Naive thymus-derived CD8-positive, alpha-beta T cell (primary cell): ENCODE measurements at places on chromosomes 16 and 17.
A peak's percentile ranks its signal among the peaks of the same experiment; 100 is the strongest.

DNA sequence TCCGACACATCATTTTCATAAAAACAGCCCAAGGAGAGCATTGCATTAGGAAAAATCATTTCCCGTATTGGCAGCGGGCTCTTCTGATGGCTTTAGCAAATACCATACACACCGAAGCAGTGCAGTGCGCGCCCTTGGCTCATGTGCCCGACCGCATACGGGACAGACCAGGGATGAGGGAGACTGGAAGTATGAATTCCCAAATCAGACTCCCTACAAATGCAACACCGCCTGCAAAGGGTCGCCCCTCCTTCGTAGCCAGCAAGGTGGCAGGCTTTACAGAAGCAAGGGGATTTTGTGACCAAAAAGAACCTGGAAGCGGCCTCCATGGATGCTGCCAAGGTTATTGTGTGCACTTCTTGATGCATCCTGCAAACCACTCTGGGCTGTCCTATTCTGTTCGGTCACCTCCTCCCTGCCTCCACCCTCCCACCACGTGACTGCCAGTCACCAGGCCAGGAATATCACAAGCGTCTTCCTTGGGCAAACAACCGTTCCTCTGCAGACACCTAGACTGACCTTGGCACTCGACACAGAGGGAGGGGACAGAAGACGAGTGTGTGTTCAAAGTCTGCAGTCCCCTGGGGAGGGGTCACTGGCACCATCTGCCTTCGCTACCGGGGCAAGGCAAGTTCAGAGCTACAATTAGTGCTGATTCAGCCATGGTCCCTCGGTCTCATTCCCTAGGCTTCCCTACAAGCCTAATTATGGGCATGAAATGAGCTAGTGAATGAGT, 460.4 kb downstream of the SLC39A11 start:
- H3K4me1 ChIP-seq: peaks cover 14% of the 10 kb centered on the region
- peaks cover 2% of the 10 kb centered on the region for H3K27me3 ChIP-seq
- no peak overlapping the region for H3K27ac ChIP-seq
- no peaks in the 10 kb centered on the region for H3K36me3 ChIP-seq
- no peak for DNase-seq

DNA sequence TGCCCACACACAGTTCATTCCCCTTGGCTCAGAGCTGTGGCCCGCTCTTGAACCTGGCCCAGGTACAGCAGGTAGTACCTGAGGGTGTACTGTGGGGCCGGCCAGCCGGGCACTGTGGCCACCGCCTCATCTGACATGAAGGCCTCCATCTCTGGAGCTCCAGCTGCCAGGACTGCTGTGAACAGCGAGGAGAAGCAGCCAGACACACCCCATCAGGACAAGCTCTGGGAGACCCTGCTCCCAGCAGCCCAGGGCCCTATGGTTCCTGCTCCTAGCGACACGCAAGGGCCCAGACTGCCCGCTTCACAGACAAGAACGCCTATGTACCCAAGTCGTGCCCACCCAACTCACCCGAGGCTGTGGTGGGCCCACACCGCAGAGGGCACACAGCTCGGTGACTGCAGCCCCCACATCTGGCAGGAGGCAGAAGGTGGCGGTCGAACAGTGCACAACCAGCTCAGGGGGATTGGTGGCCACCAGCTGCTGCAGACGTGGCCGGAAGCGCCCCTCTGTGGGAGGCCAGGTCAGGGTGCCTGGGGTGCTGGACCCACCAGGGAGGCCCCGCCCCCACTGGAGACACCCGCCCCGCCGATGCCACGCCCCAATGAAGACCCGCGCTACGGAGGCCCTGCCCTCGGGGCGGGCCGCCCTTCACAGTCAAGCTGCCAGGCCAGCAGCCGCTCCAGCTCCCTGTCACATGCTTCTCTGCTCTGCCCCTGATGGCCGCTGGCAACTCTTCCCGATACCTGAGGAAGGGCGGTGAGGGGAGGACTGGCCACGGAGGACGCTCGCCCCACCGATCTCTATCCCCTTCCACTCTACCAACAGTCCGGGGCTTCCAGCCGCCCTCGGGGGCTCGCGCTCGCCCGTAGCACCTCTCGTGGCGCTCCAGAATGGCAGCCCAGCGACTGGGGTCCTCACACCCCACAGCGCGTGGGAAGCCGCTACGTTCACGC, 1.1 kb upstream of the STUB1 start:
- H3K36me3 ChIP-seq: no peaks in the 10 kb centered on the region
- no peaks in the 10 kb centered on the region for H3K27me3 ChIP-seq
- H3K4me3 ChIP-seq: peak overlapping the region; percentile 84
- DNase-seq: peak; percentile 33

- H3K27ac ChIP-seq: no peak overlapping the region
- no peak for DNase-seq
- no peak overlapping the region for H3K4me3 ChIP-seq
- H3K27me3 ChIP-seq: no peaks in the 10 kb centered on the region
- no peaks in the 10 kb centered on the region for H3K4me1 ChIP-seq
These were observed 352.1 kb upstream of the KIF2B start for GRCh38 chr17:53470626-53471025.

GRCh38 chr17:31854672-31855071, 4.4 kb downstream of the COPRS start:
- DNase-seq: no peak
- no peaks in the 10 kb centered on the region for H3K27me3 ChIP-seq
- H3K27ac ChIP-seq: no peak overlapping the region

GRCh38 chr16:66512272-66513110, 37.4 kb downstream of the TK2 start:
- DNase-seq: no peak
- H3K4me1 ChIP-seq: peaks cover 17% of the 10 kb centered on the region
- no peaks in the 10 kb centered on the region for H3K27me3 ChIP-seq
- H3K4me3 ChIP-seq: no peak overlapping the region

- DNase-seq: peak; percentile 81
- H3K27ac ChIP-seq: peak overlapping the region; percentile 77
- H3K4me1 ChIP-seq: no peaks in the 10 kb centered on the region
- peaks cover 37% of the 10 kb centered on the region for H3K36me3 ChIP-seq
- H3K4me3 ChIP-seq: no peak overlapping the region
These were observed 72.2 kb downstream of the ZNF778 start for GRCh38 chr16:89289428-89290395.

DNA sequence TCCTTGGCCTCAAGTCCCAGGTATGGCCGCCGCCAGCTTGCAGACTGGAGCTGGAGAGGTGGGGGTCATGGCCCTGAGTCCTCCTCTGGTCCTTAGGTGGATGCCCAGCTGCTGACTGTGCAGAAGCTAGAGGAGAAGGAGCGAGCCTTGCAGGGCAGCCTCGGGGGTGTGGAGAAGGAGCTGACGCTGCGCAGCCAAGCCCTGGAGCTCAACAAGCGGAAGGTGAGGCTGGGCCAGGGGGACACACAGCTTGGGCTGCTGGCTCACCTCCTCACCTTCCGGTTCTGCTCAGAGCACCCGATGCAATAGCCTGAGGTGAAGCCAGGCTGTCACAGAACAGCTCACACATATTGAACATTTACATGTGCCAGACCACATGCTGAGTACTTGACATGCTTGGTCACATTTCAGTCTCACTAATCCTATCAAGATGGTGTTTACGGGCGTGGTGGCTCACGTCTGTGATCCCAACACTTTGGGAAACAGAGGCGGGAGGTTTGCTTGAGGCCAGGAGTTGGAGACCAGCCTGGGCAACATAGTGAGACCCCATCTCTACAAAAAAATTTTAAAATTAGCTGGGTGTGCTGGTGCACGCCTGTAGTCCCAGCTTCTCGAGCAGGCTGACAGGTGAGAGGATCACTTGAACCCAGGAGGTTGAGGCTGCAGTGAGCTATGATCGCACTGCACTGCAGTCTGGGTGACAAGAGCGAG, 7.4 kb downstream of the RNF40 start:
- H3K36me3 ChIP-seq: no peaks in the 10 kb centered on the region
- no peak overlapping the region for H3K27ac ChIP-seq
- no peaks in the 10 kb centered on the region for H3K27me3 ChIP-seq
- H3K4me3 ChIP-seq: no peak overlapping the region

- DNase-seq: no peak
- H3K4me3 ChIP-seq: no peak overlapping the region
- H3K27ac ChIP-seq: no peak overlapping the region
- H3K36me3 ChIP-seq: no peaks in the 10 kb centered on the region
- no peaks in the 10 kb centered on the region for H3K4me1 ChIP-seq
- H3K27me3 ChIP-seq: no peaks in the 10 kb centered on the region
These were observed 84.3 kb downstream of the TNFRSF13B start for GRCh38 chr17:16887523-16888095.

GRCh38 chr17:70288540-70289290, 119.4 kb downstream of the KCNJ2 start:
- H3K4me3 ChIP-seq: no peak overlapping the region
- no peaks in the 10 kb centered on the region for H3K4me1 ChIP-seq
- no peak overlapping the region for H3K27ac ChIP-seq
- no peak for DNase-seq
- H3K27me3 ChIP-seq: no peaks in the 10 kb centered on the region

- peaks cover 22% of the 10 kb centered on the region for H3K4me1 ChIP-seq
- H3K27ac ChIP-seq: no peak overlapping the region
These were observed 71.7 kb downstream of the SNX11 start for GRCh38 chr17:48179071-48179945.
